Astrocyte (in vitro differentiated cells and primary cell): ENCODE measurements at places on chromosomes 7 and 10. TPM values are rescaled to one million over a fixed set of nuclear protein-coding genes. Genes with fewer than 3 reads are reported as not detected.

The TMEM273 gene
- not detected in 2 replicates for total RNA-seq

DNA sequence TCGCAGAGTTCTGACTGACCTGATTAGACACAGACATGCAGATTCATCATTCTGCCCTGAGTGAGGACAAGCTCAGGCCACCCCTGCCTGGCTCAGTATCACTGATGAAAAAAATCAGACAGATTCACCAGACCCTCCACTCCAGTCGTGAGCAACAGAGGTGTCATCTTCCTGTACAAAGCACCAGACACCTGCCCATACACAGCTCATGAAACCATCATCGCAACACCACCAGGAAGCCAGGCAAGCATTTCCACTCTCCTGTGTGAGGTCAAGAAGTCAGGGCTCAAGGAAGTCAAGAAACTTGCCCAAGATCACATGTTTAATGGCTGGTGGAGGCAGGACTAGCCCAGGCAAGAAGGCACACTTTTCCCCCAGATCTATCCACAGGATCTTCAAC lies 163.0 kb downstream of the CALN1 start:
- DNase-seq: no peak

GRCh38 chr7:102046373-102047117 lies 229.1 kb downstream of the CUX1 start:
- DNase-seq: no peak

The SFRP5 gene
- total RNA-seq: 0.14 and 0.16 TPM in 2 replicates

The TDRD1 gene
- total RNA-seq: not detected in 2 replicates

The ST8SIA6 gene
- 0.12 TPM in 1 of 2 replicates, not detected in the other for total RNA-seq
